ENCODE measurements at places on chromosomes 1 and 21.

DNA sequence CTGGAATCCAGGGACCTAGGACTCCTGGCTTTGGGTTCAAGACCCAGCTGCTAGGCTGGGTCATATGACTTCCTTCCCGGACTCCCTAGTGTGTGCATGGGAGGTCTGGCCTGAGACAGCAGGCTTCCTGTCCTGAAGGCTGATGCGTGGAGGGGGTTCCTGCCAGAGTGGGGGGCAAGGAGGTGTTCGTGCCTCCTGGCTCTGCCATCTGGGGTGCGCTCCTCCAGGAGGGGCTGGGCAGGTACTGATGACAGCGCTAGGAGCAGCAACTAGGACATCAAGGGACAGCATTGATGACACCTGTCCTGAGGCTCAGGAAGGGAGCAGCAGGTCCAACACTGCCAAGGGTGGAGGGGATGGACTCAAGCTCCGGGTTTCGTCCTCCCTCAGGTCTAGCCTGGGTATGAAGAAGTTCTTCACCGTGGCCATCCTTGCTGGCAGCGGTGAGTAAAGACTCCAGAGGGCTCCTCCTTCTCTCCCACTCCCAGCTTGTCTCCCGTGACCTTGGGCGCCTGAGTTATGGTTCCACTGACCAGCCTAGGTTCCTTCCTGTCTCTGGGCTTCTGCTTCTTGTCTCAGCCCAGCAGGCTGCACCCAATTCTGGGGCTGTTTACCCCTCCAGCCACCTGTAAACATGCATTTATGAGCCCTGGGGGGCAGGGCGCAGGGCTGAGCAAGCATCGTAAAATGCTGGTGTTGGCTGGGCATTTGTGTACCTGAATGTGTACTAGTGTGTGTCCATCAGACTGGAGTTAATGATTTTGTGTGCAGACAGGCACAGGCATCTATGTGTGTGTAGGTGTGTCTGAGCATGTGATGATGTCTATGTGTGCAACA lies 871 bp downstream of the PLA2G2F start:
- DNase-seq, result no peak

DNA sequence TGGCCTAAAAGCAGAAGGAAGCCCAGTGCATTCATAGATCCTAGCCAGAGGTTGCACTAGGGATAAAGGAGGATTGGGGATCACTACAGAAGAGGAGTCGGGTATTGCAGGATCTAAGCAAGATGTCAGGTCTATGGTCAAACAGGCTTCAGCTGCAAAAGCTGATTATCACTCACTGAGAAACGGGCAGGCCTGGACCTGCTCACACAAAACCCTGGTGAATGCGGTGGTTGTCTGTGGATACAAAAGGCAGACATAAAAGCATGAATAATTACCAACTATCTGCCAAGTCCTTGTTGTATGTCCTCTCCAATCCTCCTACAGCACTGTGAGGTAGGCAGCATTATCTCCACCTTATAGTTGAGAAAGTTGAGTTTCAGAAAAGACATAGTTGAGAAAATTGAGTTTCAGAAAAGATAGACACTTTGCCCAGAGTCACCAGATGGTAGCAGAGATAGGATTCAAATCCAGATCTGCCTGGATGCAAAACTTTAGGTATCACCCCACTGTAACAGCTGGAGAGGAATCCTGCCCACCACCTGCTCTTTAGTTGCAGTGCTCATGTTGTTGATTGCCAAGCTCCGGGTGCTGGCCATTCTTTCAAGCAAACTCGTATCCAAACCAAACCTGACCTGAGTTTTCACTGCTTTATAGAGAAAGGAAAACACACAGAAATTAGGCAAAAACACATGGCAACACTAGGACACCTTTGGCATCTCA lies 49.6 kb upstream of the HOOK1 start:
- DNase-seq, result no peak

DNA sequence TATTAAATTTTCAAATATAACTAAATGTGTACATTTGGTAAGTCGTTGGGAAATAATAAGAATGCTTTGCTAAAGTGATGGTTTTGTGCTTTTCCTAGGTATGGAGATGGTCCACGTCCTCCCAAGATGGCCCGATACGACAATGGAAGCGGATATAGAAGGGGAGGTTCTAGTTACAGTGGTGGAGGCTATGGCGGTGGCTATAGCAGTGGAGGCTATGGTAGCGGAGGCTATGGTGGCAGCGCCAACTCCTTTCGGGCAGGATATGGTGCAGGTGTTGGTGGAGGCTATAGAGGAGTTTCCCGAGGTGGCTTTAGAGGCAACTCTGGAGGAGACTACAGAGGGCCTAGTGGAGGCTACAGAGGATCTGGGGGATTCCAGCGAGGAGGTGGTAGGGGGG lies 47.8 kb downstream of the DHX9 start:
- no peak for DNase-seq

- no peak for DNase-seq
Observed at GRCh38 chr1:15106608-15107007, 46.9 kb upstream of the TMEM51 start.

DNA sequence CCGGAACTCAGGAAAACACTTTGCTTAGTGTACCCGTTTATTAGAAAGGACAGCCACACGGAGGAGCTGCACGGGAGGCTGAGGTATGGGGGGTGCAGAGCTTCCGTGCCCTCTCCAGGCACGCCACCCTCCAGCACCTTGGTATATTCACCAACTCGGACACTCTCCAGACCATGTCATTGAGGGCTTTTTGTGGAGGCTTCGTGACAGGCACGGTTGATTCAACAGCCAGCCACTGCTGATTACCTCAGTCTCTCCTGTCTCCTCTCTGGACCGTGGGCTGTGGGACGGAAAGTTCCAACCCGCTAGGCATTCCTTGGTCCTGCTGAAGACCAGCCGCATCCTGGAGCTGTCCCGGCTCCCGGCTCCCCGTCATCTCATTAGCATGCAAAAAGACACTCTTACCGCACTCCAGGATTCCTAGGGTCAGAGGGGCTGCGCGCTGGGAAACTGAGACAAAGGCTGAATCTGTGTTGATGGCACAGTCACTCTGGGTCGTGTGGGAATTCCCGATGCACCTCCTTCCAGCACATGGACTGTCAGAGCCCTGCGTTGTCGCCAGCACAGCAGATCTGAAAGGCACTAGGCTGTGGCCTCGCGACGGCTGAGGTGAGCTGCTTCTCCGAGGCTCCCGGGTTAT lies 65.6 kb downstream of the PRKCZ start:
- no peak for DNase-seq

All from activated T-cell treated with anti-CD3 and anti-CD28 coated beads for 24 hours (primary cell).